Lung (tissue), 17 donors: ENCODE measurements at places on chromosomes 2 and 18. TPM values are rescaled to one million over a fixed set of nuclear protein-coding genes. Genes with fewer than 3 reads are reported as not detected.

HOXD3 gene
- 2.5 TPM for total RNA-seq

LPIN1 gene
- total RNA-seq = 43.4 TPM

ADAM23 gene
- 1.7 TPM for total RNA-seq

GAL3ST2 gene
- not detected for total RNA-seq

SDC1 gene
- total RNA-seq = 234 TPM

CABLES1 gene
- 32.6 TPM for total RNA-seq

RNU2-63P gene
- total RNA-seq = not detected

GPR39 gene
- 15.3 TPM for total RNA-seq

FEZ2 gene
- total RNA-seq = 36.1 TPM

DCDC2C gene
- total RNA-seq = not detected

ZC3H6 gene
- total RNA-seq = 9.6 TPM

DNA sequence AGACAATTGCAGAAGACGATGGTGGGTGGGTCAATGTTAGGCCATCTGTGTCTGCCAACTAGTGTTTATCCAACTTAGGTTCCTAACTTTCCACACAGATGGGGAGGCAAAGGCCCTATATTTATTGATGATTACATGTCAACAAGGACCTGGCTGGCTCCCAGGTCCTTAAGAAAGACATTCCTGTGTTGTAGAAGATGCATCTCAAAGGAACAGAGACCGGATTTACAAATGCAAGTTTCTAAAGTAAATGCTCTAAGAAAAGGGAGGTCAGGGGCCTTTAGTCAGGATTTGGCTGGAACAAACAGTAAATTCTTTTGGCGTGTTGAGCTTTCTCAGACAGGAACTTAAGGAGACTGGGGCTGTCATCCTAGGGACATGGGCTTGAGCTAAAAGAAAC lies 175.0 kb downstream of the SH3BP4 start:
- no peaks in the 10 kb centered on the region for H3K4me1 ChIP-seq

- no peak overlapping the region for H3K4me3 ChIP-seq
- H3K27ac ChIP-seq = peak overlapping the region; percentile 64
- no peaks in the 10 kb centered on the region for H3K27me3 ChIP-seq
- no peaks in the 10 kb centered on the region for H3K36me3 ChIP-seq
- H3K4me1 ChIP-seq = peaks cover 4% of the 10 kb centered on the region
Measured at GRCh38 chr2:85954590-85955458, 66.0 kb upstream of the ST3GAL5 start.

DNA sequence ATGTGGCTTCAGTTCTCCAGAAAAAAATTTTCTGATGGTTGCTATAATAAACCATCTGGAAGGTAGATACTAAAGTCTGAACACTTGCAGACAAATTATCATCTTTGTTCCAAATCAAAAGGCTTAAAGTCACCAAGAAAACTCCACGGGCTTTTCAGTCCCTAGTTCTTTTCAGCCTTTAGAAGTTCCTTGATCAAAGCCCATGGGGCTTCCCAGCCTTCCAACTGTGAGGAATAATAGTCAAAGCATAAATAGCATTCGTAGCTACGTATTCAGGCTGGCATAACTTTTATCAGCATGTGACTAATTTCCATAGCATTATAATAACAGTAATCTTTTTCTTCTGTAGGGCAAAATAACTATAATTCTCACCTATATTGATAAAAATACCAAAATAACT lies 13.9 kb downstream of the SCG2 start:
- H3K36me3 ChIP-seq = no peaks in the 10 kb centered on the region
- no peak overlapping the region for H3K27ac ChIP-seq
- no peak overlapping the region for H3K4me3 ChIP-seq
- no peaks in the 10 kb centered on the region for H3K27me3 ChIP-seq
- no peaks in the 10 kb centered on the region for H3K4me1 ChIP-seq

GRCh38 chr2:50641633-50642032 lies 390.3 kb downstream of the NRXN1 start:
- H3K27ac ChIP-seq = no peak overlapping the region
- no peaks in the 10 kb centered on the region for H3K27me3 ChIP-seq
- no peaks in the 10 kb centered on the region for H3K36me3 ChIP-seq

GRCh38 chr2:170895023-170895757 lies 33.9 kb upstream of the GORASP2 start:
- H3K4me1 ChIP-seq = no peaks in the 10 kb centered on the region
- no peak overlapping the region for H3K4me3 ChIP-seq
- H3K36me3 ChIP-seq = no peaks in the 10 kb centered on the region
- no peak for DNase-seq
- no peaks in the 10 kb centered on the region for H3K27me3 ChIP-seq
- no peak overlapping the region for H3K27ac ChIP-seq

GRCh38 chr2:229520691-229521096 lies 193.7 kb downstream of the DNER start:
- H3K4me3 ChIP-seq = no peak overlapping the region
- no peaks in the 10 kb centered on the region for H3K36me3 ChIP-seq
- no peaks in the 10 kb centered on the region for H3K27me3 ChIP-seq
- DNase-seq = peak; percentile 85
- no peaks in the 10 kb centered on the region for H3K4me1 ChIP-seq
- no peak overlapping the region for H3K27ac ChIP-seq

GRCh38 chr18:35159782-35160181 lies 81.1 kb upstream of the ZNF397 start:
- H3K4me1 ChIP-seq = no peaks in the 10 kb centered on the region
- H3K27me3 ChIP-seq = no peaks in the 10 kb centered on the region
- no peak overlapping the region for H3K4me3 ChIP-seq
- DNase-seq = no peak
- H3K36me3 ChIP-seq = no peaks in the 10 kb centered on the region

GRCh38 chr2:69260666-69261065 lies 126.4 kb downstream of the GFPT1 start:
- no peak overlapping the region for H3K4me3 ChIP-seq
- H3K27ac ChIP-seq = no peak overlapping the region
- no peaks in the 10 kb centered on the region for H3K36me3 ChIP-seq
- DNase-seq = no peak
- no peaks in the 10 kb centered on the region for H3K27me3 ChIP-seq

- no peaks in the 10 kb centered on the region for H3K27me3 ChIP-seq
- peak overlapping the region; percentile 68 for H3K27ac ChIP-seq
- peaks cover 18% of the 10 kb centered on the region for H3K36me3 ChIP-seq
- H3K4me1 ChIP-seq = no peaks in the 10 kb centered on the region
- DNase-seq = no peak
Measured at GRCh38 chr2:46351750-46352138, 54.5 kb downstream of the EPAS1 start.

- peaks cover 2% of the 10 kb centered on the region for H3K4me1 ChIP-seq
- no peak overlapping the region for H3K4me3 ChIP-seq
- DNase-seq = no peak
- H3K27ac ChIP-seq = peak overlapping the region; percentile 3
Measured at GRCh38 chr18:44758861-44759631, 78.4 kb downstream of the SETBP1 start.

DNA sequence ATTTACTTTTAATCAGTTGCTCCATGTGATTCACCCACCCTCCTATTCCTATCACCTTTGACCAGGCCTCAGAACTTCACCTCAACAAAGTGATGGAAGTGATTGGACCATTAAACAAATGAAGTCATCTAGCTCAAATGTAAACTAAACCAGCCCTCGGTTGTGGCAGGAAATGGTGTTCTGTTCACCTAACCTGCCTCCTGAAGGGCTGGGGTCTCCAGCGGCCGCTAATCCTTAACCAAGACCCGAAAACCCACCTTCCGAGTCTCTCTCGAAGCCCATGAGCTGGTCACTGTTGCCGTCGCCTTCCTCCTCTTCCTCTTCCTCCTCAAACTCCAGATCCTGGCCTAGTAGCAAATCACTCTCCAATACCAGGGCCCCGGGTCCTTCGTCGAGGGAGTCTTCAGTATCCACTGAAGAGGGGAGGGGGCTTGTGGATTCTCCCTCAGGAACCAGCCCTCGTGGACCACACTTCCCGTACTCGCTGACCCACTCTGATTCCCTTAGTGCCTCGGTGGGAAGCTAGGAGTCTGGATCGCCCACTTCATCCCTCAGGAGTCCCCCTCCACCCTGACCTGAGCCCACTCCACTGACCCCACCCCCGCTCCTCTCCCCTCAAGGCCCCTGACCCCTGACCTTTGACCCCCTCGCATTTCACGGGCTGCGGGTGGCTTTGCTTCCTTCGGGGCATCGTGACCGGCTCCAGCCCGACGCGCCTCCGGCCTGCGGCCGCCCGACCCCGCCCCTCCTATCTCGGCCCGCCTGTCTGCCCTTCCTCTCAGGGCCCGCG lies 503 bp downstream of the ZNF513 start:
- DNase-seq = peak; percentile 45
- H3K4me3 ChIP-seq = peak overlapping the region; percentile 62
- H3K27ac ChIP-seq = peak overlapping the region; percentile 88
- peaks cover 19% of the 10 kb centered on the region for H3K36me3 ChIP-seq

- H3K27ac ChIP-seq = no peak overlapping the region
- no peak for DNase-seq
- no peaks in the 10 kb centered on the region for H3K27me3 ChIP-seq
- no peaks in the 10 kb centered on the region for H3K4me1 ChIP-seq
- peaks cover 5% of the 10 kb centered on the region for H3K36me3 ChIP-seq
- no peak overlapping the region for H3K4me3 ChIP-seq
Measured at GRCh38 chr2:11187731-11188130, 32.5 kb downstream of the SLC66A3 start.

- H3K36me3 ChIP-seq = peaks cover 5% of the 10 kb centered on the region
- no peaks in the 10 kb centered on the region for H3K27me3 ChIP-seq
Measured at GRCh38 chr2:32135409-32135808, 30.3 kb upstream of the SLC30A6 start.

- H3K36me3 ChIP-seq = no peaks in the 10 kb centered on the region
- no peaks in the 10 kb centered on the region for H3K27me3 ChIP-seq
- no peak for DNase-seq
Measured at GRCh38 chr18:44743631-44744030, 62.9 kb downstream of the SETBP1 start.

GRCh38 chr2:190365499-190366204 lies 22.3 kb downstream of the INPP1 start:
- no peak for DNase-seq
- H3K36me3 ChIP-seq = peaks cover 16% of the 10 kb centered on the region
- H3K27me3 ChIP-seq = no peaks in the 10 kb centered on the region
- H3K27ac ChIP-seq = no peak overlapping the region
- H3K4me1 ChIP-seq = no peaks in the 10 kb centered on the region

DNA sequence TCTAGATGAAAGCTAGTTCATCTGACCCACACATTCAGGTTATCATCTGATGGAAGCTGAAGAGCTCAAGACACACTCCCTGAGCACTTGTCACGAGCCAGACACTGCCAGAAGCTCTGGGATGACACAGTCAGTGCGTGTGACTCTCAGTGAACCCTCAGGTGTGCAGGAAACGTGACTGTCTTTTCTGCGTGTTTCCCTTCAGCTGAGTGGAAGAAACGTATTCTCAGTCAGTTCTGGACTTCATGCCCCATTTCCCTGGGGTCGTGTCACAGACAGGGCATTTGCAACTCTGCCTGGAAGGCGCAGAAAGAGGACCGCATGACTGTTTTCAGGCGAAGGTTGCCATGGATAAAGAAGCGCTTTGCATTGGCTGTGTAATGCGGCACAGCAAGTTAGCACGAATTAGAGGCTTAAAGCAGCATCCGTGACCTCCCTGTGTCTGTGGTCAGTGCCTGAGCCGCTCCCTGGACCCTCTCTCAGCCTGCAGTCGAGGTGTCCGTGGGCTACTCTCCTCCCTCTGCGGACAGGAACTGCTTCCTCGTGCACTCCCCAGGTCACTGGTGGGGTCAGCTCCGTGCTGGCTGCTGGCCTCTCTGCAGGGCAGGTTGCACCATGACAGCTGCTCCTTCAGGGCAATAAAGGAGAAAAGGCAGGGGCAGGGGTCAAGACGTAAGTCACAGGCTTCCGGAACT lies 3.3 kb upstream of the ALLC start:
- H3K27me3 ChIP-seq = no peaks in the 10 kb centered on the region
- no peaks in the 10 kb centered on the region for H3K36me3 ChIP-seq
- peaks cover 4% of the 10 kb centered on the region for H3K4me1 ChIP-seq
- no peak overlapping the region for H3K4me3 ChIP-seq

DNA sequence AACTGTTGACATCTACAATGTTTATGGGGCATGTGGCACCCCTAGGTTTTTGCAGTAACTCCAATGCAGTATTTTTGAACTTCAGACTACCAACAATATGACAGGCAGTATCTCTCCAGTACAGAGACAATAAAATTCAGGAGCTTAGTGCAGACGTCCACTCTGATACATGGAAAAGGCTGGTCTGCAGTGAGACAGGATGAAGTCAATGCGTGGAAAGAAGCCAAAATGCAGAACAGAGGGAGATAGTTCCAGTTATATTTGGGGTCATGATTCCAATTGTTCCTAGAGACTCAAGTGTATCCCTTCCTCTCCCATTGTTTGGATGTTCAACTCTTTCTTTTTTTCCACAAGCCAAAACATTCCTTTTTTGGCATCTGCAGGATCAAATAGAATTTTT lies 18.7 kb upstream of the SMAD2 start:
- H3K27ac ChIP-seq = no peak overlapping the region
- H3K27me3 ChIP-seq = no peaks in the 10 kb centered on the region
- no peaks in the 10 kb centered on the region for H3K4me1 ChIP-seq
- H3K36me3 ChIP-seq = no peaks in the 10 kb centered on the region
- no peak overlapping the region for H3K4me3 ChIP-seq
- no peak for DNase-seq
